ENCODE measurements at places on chromosomes 13 and 19.

GRCh38 chr13:40769970-40770369 is 1.0 kb downstream of the MRPS31 start:
- peaks cover 14% of the 10 kb centered on the region for H3K4me1 ChIP-seq
- H3K27ac ChIP-seq: peak overlapping the region; percentile 99
- peak overlapping the region; percentile 99 for H3K4me3 ChIP-seq
- H3K36me3 ChIP-seq: peaks cover 7% of the 10 kb centered on the region

- H3K36me3 ChIP-seq: no peaks in the 10 kb centered on the region
- peaks cover 79% of the 10 kb centered on the region for H3K27me3 ChIP-seq
- peaks cover 38% of the 10 kb centered on the region for H3K4me1 ChIP-seq
- no peak overlapping the region for H3K27ac ChIP-seq
- no peak for DNase-seq
Observed at GRCh38 chr19:47419789-47420188, 462 bp upstream of the MEIS3 start.

GRCh38 chr13:90552702-90553101 is 794.8 kb upstream of the MIR17HG start:
- H3K4me3 ChIP-seq: peak overlapping the region; percentile 14
- no peak for DNase-seq
- peaks cover 7% of the 10 kb centered on the region for H3K36me3 ChIP-seq
- H3K27me3 ChIP-seq: no peaks in the 10 kb centered on the region
- H3K4me1 ChIP-seq: peaks cover 14% of the 10 kb centered on the region

GRCh38 chr13:95656386-95657015 is 12.0 kb upstream of the DZIP1 start:
- DNase-seq: no peak
- peaks cover 6% of the 10 kb centered on the region for H3K27me3 ChIP-seq
- H3K4me1 ChIP-seq: peaks cover 4% of the 10 kb centered on the region

DNA sequence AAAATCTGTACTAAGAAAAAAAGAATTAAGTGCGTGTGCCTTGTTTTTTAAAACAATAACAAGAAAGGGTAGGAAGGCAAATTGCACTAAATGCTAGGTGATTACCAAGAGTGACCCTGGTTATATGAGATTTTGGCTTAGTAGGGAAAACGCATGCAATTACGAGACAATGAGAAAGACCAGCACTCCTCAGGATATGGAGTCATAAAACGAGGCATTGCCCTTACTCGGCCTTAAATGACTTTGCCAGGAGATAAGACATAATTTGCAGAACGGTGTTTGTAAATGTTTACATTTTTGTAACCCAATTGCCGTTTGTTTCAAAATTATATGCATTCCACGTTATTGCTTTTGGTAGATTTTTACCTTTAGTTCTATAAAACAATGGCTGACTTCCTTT is 179.8 kb downstream of the RBM26 start:
- peaks cover 3% of the 10 kb centered on the region for H3K27me3 ChIP-seq
- no peaks in the 10 kb centered on the region for H3K4me1 ChIP-seq
- no peak overlapping the region for H3K27ac ChIP-seq
- H3K36me3 ChIP-seq: no peaks in the 10 kb centered on the region
- H3K4me3 ChIP-seq: no peak overlapping the region

DNA sequence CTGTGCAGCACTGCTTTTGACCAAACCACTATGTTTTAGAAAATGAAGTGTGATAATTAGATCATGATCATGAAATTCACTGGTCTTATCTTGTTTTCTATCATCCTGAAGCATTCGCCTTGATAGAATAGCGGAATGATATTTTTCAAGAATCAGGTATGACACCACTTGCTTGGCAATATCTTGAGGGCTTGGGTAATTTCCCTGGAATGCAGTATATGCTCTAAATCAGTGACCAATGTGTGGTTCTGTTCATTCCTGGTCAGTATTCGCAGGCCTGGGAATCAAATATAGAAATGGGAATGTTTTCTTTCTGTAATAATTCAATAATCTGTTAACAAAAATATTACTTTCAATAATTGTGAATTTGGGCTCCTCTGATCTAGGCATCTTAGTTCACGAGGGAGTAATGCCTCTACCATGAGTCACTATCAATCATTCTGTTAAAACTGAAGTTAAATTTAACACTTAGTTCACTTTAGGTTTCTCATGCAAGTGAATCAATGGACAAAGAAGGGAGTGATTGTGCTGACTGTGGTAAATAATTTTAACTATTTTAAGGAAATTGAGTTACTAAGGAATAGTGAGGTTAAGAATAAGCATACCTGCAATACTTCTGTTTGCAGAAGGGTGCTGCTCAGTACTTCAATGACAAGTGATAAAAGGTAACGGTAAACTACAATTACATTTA is 137.9 kb downstream of the PCDH20 start:
- no peak for DNase-seq
- no peak overlapping the region for H3K27ac ChIP-seq
- no peaks in the 10 kb centered on the region for H3K4me1 ChIP-seq

DNA sequence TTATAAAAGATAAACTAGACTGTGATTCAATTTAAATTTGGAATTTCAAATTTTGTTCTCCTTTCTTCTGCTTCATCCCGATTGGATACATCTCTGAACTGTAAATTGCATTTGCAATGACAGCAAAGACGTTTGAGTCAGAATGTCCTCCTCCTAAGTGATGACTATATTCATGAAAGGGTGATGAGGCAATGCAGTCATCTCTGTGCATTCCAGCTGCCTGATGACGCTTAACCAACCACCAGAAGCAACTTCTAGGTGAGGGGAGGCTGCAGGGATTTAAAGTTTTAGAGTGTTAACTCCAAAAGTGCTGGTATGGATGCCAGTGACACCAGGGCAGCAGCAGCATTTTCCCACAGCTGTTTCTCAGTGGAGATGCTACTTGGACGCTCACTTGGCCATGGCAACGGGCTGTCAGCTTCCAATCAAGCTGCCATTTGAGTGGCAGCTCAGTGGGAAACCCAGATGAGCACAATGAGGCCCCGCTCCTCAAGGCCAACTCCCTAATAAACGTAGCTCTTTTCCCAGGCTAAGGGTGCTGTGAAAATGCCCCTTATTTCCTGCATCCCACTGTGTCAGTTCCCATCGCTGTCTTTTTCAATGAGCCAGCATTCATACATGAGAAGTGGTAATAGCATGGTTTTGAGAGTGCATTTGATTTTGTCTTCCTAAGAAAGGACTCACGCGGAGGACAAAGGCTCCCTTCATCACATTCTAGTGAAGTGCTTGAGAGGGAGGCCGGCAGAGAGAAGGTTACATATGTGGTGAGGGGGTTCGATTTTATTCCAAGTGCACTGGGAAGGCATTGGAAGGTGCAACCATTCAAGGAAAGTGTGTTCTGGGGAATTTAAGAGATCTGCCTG is 45.2 kb upstream of the AMER2 start:
- H3K36me3 ChIP-seq: no peaks in the 10 kb centered on the region
- H3K4me1 ChIP-seq: no peaks in the 10 kb centered on the region
- peaks cover 4% of the 10 kb centered on the region for H3K27me3 ChIP-seq
- no peak overlapping the region for H3K27ac ChIP-seq

DNA sequence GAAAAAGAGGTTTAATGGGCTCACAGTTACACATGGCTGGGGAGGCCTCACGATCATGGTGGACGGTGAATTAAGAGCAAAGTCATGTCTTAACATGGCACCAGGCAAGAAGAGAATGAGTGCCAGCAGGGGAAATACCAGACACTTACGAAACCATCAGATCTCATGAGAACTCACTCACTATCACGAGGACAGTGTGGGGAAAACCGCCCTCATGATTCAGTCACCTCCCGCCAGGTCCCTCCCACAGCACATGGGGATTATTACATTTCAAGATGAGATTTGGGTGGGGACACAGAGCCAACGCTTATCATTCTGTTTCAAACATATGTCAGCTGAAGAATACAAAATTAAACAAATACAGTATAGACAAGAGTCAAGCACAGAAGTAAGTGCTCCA is 165.1 kb downstream of the PCCA start:
- H3K27me3 ChIP-seq: no peaks in the 10 kb centered on the region
- no peak for DNase-seq
- H3K4me3 ChIP-seq: no peak overlapping the region
- peaks cover 13% of the 10 kb centered on the region for H3K36me3 ChIP-seq

GRCh38 chr19:13153569-13154240 is 3.5 kb downstream of the IER2 start:
- peaks cover 20% of the 10 kb centered on the region for H3K36me3 ChIP-seq
- H3K27me3 ChIP-seq: peaks cover 25% of the 10 kb centered on the region
- peaks cover 18% of the 10 kb centered on the region for H3K4me1 ChIP-seq
- DNase-seq: no peak
- peak overlapping the region; percentile 99 for H3K4me3 ChIP-seq

- H3K4me1 ChIP-seq: no peaks in the 10 kb centered on the region
- peaks cover 9% of the 10 kb centered on the region for H3K27me3 ChIP-seq
- H3K27ac ChIP-seq: no peak overlapping the region
- DNase-seq: no peak
- no peaks in the 10 kb centered on the region for H3K36me3 ChIP-seq
Observed at GRCh38 chr13:29005035-29005762, 185.1 kb downstream of the MTUS2 start.

- H3K4me3 ChIP-seq: no peak overlapping the region
- DNase-seq: no peak
- H3K27me3 ChIP-seq: peaks cover 23% of the 10 kb centered on the region
- H3K4me1 ChIP-seq: peaks cover 9% of the 10 kb centered on the region
Observed at GRCh38 chr19:45870798-45871197, 6.7 kb downstream of the FOXA3 start.

DNA sequence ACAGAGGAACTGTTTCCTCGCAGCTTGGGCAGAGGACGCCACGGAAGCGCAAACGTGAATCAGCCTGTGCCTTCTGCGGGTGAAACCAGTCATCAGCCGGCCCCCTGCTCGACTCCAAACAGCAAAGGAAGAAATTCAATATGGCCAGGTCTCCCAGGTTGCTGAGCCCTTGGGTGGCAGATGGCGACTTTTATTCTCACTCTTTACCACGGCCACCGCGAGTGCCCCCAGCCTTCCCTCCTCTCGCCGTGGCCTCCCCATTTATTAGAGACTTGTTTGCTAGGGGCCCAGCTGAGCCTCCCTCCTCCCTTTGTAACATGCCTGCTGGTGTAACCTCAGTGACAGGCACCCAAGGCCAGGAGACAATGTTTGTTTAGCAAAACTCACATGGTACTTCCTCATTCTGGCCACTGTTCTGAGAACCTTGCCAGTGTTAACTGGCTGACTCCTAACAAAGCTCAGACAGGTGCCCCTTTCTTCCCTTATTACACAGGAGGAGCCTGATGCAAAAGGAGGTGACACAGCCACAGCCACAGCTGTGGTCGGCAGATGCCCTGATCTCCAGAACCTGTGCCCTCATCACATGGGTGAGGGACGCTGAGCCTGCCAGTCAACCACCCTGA is 5.8 kb downstream of the RAB20 start:
- peaks cover 3% of the 10 kb centered on the region for H3K27me3 ChIP-seq
- peak overlapping the region; percentile 85 for H3K27ac ChIP-seq
- peaks cover 32% of the 10 kb centered on the region for H3K4me1 ChIP-seq
- DNase-seq: no peak

- peaks cover 27% of the 10 kb centered on the region for H3K4me1 ChIP-seq
- no peak overlapping the region for H3K4me3 ChIP-seq
- no peaks in the 10 kb centered on the region for H3K36me3 ChIP-seq
- peak overlapping the region; percentile 46 for H3K27ac ChIP-seq
- peaks cover 33% of the 10 kb centered on the region for H3K27me3 ChIP-seq
Observed at GRCh38 chr19:4577020-4577782, 17.7 kb upstream of the SEMA6B start.

DNA sequence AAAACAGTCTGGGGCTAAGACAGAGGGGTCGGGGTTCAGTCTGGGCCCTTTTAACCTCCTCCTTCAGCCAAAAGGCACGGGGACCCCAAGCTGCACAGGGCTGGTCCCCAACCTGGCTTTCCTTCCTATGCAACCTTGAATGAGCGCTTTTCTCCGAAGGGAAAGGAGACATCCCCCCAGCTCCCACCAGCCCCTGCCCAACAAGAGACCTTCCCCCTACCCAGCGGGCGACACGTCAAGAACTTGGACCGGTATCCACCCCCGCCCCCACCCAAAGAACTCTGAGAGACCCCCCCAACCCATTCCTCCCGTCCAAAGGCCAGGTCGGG is 35.0 kb upstream of the NANOS3 start:
- H3K4me1 ChIP-seq: peaks cover 27% of the 10 kb centered on the region

- no peak for DNase-seq
- H3K4me3 ChIP-seq: no peak overlapping the region
- peaks cover 3% of the 10 kb centered on the region for H3K36me3 ChIP-seq
- no peaks in the 10 kb centered on the region for H3K27me3 ChIP-seq
- H3K27ac ChIP-seq: no peak overlapping the region
Observed at GRCh38 chr19:47284324-47284899, 9.7 kb downstream of the INAFM1 start.

- peaks cover 63% of the 10 kb centered on the region for H3K27me3 ChIP-seq
- no peak for DNase-seq
- no peak overlapping the region for H3K27ac ChIP-seq
Observed at GRCh38 chr19:6533746-6534418, 3.1 kb downstream of the TNFSF9 start.

- no peaks in the 10 kb centered on the region for H3K4me1 ChIP-seq
- H3K27me3 ChIP-seq: no peaks in the 10 kb centered on the region
- no peaks in the 10 kb centered on the region for H3K36me3 ChIP-seq
- no peak for DNase-seq
- H3K27ac ChIP-seq: peak overlapping the region; percentile 27
Observed at GRCh38 chr13:75813323-75813722, 177.2 kb downstream of the LMO7 start.

DNA sequence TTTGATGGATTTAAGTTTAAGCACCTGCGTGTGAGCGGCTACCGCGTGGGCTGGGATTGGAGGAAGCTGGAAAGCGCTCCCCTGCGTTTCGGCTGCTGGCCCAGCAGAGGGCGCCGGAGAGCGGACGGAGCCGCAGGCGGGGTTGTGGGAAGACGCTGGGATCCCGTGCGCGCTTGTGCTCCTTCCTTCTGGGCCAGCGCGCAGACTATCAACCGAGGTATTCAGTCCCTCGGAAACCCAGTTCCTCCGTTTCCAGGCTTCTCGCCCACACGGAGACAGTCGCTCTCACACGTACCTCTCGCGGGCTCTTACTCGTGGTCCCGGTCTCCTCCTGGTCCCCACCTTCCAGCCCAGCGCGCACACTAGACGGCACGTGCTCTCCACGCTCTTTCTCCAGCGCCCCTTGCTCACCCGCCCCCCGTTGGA is 28.8 kb downstream of the EPN1 start:
- peaks cover 33% of the 10 kb centered on the region for H3K36me3 ChIP-seq
- no peak overlapping the region for H3K4me3 ChIP-seq
- no peak for DNase-seq
- H3K4me1 ChIP-seq: no peaks in the 10 kb centered on the region
- H3K27ac ChIP-seq: no peak overlapping the region

GRCh38 chr13:44013758-44014291 is 134.1 kb downstream of the LACC1 start:
- no peaks in the 10 kb centered on the region for H3K27me3 ChIP-seq
- no peak for DNase-seq
- H3K36me3 ChIP-seq: no peaks in the 10 kb centered on the region
- no peak overlapping the region for H3K27ac ChIP-seq
- H3K4me1 ChIP-seq: peaks cover 14% of the 10 kb centered on the region
- no peak overlapping the region for H3K4me3 ChIP-seq

Data from type B pancreatic cell (in vitro differentiated cells).